ENCODE measurements at places on chromosomes 13 and 19.

- H3K4me1 ChIP-seq = peaks cover 62% of the 10 kb centered on the region
- no peak overlapping the region for H3K4me3 ChIP-seq
- H3K36me3 ChIP-seq = no peaks in the 10 kb centered on the region
- DNase-seq = no peak
Measured at GRCh38 chr13:99057310-99057975, 79.6 kb upstream of the DOCK9 start.

- no peaks in the 10 kb centered on the region for H3K27me3 ChIP-seq
- peak; percentile 57 for DNase-seq
- H3K36me3 ChIP-seq = no peaks in the 10 kb centered on the region
- H3K4me3 ChIP-seq = peak overlapping the region; percentile 60
- H3K4me1 ChIP-seq = peaks cover 28% of the 10 kb centered on the region
Measured at GRCh38 chr19:45676851-45677263, 8.8 kb downstream of the GIPR start.

GRCh38 chr19:14959263-14959662 lies 18.0 kb downstream of the OR7C2 start:
- DNase-seq = no peak
- H3K4me3 ChIP-seq = no peak overlapping the region
- no peaks in the 10 kb centered on the region for H3K4me1 ChIP-seq
- no peak overlapping the region for H3K27ac ChIP-seq
- no peaks in the 10 kb centered on the region for H3K36me3 ChIP-seq

GRCh38 chr13:84917252-84917878 lies 881.9 kb downstream of the SLITRK6 start:
- H3K27ac ChIP-seq = no peak overlapping the region
- H3K4me3 ChIP-seq = no peak overlapping the region
- H3K4me1 ChIP-seq = no peaks in the 10 kb centered on the region
- no peak for DNase-seq
- no peaks in the 10 kb centered on the region for H3K27me3 ChIP-seq
- no peaks in the 10 kb centered on the region for H3K36me3 ChIP-seq

DNA sequence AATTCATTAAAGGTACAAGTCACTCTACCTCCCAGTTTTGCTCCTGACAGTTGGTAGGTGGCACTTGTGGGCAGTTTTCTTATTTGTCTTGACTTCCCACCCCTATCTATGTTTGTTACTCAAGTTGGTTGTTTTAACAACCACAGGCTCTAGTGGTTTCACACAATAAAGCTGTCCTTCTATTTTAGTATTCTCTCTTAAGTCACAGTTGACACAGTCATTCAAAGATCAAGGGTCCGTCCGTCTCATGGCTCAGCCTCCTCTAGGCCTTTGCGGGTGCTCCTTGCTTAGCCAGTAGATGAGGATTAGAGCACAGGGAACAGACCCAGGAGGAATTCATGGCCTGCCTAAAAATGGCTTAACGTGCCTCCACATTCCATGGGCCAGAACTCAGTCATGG lies 573.7 kb downstream of the IRS2 start:
- DNase-seq = no peak
- H3K27ac ChIP-seq = no peak overlapping the region
- H3K4me1 ChIP-seq = no peaks in the 10 kb centered on the region
- no peak overlapping the region for H3K4me3 ChIP-seq

- no peaks in the 10 kb centered on the region for H3K36me3 ChIP-seq
Measured at GRCh38 chr13:29948244-29948643, 97.8 kb upstream of the UBL3 start.

- no peak overlapping the region for H3K4me3 ChIP-seq
- DNase-seq = no peak
- H3K4me1 ChIP-seq = no peaks in the 10 kb centered on the region
Measured at GRCh38 chr19:32566246-32566830, 14.7 kb upstream of the PDCD5 start.

GRCh38 chr13:60986301-60986700 lies 429.3 kb downstream of the PCDH20 start:
- H3K4me1 ChIP-seq = no peaks in the 10 kb centered on the region
- no peak for DNase-seq
- H3K27ac ChIP-seq = no peak overlapping the region
- no peaks in the 10 kb centered on the region for H3K27me3 ChIP-seq
- no peak overlapping the region for H3K4me3 ChIP-seq

- no peaks in the 10 kb centered on the region for H3K36me3 ChIP-seq
- H3K4me3 ChIP-seq = no peak overlapping the region
- H3K4me1 ChIP-seq = peaks cover 14% of the 10 kb centered on the region
- no peaks in the 10 kb centered on the region for H3K27me3 ChIP-seq
- no peak for DNase-seq
- H3K27ac ChIP-seq = no peak overlapping the region
Measured at GRCh38 chr13:25963674-25964073, 88.1 kb downstream of the SHISA2 start.

- H3K27ac ChIP-seq = no peak within 1 kb of the TSS
- H3K4me3 ChIP-seq = no peak within 1 kb of the TSS
- peaks cover 5% of the 10 kb centered on the region for H3K4me1 ChIP-seq
- DNase-seq = peak; percentile 45
- H3K27me3 ChIP-seq = peaks cover 22% of the 10 kb centered on the region
Measured at GRCh38 chr19:47713046-47714021, at the start of gene EHD2. Gene EHD2, plus strand, starts transcription at chr19:47713422. Its CDS starts 3,191 bp downstream, at chr19:47716613.

DNA sequence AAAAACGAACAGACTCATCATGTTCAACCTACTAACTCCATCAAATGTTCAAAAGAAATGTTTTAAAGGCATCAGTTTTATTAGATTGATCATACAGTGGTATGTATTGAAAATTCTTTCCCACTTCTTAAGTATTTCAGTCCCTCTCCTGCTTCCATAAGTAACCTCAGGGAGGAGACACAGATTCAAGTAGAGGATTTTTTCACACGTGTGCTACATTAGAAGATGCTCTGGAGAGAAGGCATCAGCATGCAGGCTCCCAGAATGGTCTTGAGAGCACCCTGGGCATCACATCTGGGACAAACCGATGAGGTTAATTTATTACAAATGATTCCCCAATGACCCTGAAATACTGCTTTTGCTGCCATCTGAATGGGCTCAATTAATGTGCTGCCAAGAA lies 3.6 kb downstream of the GPR12 start:
- H3K27ac ChIP-seq = no peak overlapping the region
- DNase-seq = no peak
- H3K4me1 ChIP-seq = peaks cover 7% of the 10 kb centered on the region
- no peaks in the 10 kb centered on the region for H3K36me3 ChIP-seq

GRCh38 chr13:30479883-30480219 lies 14.1 kb upstream of the HMGB1 start:
- no peak overlapping the region for H3K27ac ChIP-seq
- no peaks in the 10 kb centered on the region for H3K27me3 ChIP-seq
- no peak for DNase-seq
- no peak overlapping the region for H3K4me3 ChIP-seq

GRCh38 chr13:52925775-52926285 lies 77.4 kb upstream of the PCDH8 start:
- H3K4me1 ChIP-seq = no peaks in the 10 kb centered on the region
- H3K27ac ChIP-seq = no peak overlapping the region
- H3K36me3 ChIP-seq = no peaks in the 10 kb centered on the region
- H3K4me3 ChIP-seq = no peak overlapping the region

DNA sequence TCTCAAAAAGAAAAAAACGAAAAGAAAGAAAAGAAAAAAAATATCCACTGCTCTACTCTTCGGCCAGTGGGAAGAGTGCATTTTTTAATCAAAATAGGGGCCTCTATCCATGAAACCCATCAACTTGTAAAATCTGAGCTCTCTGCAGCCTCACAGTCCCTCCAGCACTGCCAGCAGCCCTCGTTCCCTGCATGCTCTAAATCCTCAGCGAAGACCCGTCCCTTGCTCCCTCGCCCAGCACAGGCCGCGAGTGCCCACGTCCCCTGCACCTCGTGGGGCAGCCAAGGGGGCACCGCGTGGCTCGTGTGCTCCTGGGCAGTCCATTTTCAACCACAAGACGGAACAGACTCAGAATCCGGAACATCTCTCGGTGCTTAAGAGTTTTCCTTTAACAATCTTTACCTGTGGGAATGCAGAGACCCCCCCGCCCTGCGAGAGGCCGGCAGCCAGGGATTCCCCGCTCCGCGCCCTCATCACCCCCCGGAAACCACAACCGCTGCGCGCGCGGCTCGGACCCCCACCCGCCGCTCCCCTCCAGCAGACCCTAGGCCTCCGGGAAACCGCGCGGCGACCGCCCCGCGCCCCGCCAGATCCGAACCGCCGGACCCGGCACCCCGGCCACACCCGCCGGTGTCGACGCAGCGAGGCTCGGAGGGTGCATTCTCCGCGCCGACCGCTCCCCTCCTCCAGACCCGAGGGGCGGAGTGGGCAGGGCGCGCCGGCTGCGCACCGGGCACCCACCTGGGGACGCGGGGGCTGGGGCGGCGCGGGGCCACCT lies 638 bp downstream of the ANKRD27 start:
- no peak overlapping the region for H3K27ac ChIP-seq
- no peaks in the 10 kb centered on the region for H3K36me3 ChIP-seq
- H3K4me3 ChIP-seq = peak overlapping the region; percentile 89
- H3K4me1 ChIP-seq = peaks cover 60% of the 10 kb centered on the region

GRCh38 chr19:2982983-2983350 lies 5.6 kb downstream of the TLE6 start:
- no peaks in the 10 kb centered on the region for H3K36me3 ChIP-seq
- no peaks in the 10 kb centered on the region for H3K27me3 ChIP-seq
- no peak for DNase-seq
- H3K27ac ChIP-seq = no peak overlapping the region

GRCh38 chr13:42373048-42373812 lies 101.3 kb downstream of the AKAP11 start:
- H3K36me3 ChIP-seq = no peaks in the 10 kb centered on the region
- no peaks in the 10 kb centered on the region for H3K27me3 ChIP-seq
- no peak for DNase-seq
- no peak overlapping the region for H3K4me3 ChIP-seq
- peaks cover 18% of the 10 kb centered on the region for H3K4me1 ChIP-seq

DNA sequence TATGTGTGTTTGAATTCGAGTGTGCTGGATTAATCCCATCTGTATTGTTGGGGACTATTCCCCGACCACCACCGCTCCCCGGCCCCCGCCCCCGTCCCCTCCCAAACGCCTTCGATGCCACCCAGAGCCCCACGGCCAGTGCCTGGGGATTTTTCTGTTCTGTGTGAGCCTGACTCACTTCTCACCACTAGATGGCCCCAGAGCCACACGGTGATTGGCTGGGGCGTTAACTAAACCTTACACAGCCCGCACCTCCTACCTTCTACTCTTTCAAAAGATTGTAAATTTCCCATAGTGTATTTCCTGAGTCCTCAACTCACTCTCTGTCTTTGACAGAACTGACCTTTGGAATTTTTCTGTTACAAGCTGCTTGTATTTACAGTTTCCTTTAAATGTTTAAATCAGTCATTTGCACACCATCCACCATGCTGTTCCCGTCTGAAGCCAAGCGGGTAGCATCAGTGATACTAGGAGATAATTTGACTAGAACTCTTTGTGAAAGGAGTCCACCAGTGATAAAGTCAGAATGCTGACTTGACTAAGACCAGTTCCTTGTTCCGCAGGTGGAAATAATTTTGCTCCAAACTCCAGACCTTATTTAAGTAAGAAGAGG lies 61.4 kb downstream of the RFX2 start:
- H3K4me1 ChIP-seq = peaks cover 3% of the 10 kb centered on the region
- H3K4me3 ChIP-seq = no peak overlapping the region
- H3K36me3 ChIP-seq = no peaks in the 10 kb centered on the region
- DNase-seq = peak; percentile 90
- H3K27ac ChIP-seq = no peak overlapping the region

DNA sequence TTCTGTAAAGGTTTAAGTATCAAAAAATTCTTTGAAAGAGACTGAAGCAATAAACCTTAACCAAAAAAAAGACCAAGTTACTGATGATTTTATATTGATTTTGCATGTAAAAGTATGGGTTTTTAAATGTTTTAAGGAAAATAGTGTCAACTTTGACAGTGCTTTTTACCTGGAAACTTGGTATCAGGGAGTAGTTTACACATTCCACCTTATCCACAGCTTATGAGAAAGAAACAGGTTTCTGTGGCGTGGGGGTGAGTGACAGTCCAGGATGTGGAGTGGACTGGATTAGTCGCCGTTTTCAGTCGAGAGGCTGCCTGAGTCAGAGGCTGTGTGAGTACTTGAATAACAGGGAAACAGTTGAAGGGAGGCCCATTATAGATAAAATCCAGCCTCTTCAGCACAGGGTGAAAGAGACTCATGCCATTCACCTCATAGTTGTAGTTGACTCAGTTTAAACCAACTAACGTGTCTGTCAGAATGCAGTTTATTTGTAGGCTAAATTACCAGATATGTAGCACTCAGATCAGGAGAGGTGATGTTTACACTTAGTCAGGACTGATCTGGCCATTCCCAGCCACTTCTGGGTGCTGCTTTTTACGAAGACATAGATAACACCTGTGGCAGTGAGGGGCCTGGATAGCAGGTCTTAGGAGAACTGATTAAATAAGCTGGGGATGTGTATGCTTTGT lies 595 bp upstream of the GPR183 start:
- peaks cover 59% of the 10 kb centered on the region for H3K4me1 ChIP-seq
- peaks cover 25% of the 10 kb centered on the region for H3K36me3 ChIP-seq
- H3K4me3 ChIP-seq = peak overlapping the region; percentile 83
- DNase-seq = peak; percentile 45

DNA sequence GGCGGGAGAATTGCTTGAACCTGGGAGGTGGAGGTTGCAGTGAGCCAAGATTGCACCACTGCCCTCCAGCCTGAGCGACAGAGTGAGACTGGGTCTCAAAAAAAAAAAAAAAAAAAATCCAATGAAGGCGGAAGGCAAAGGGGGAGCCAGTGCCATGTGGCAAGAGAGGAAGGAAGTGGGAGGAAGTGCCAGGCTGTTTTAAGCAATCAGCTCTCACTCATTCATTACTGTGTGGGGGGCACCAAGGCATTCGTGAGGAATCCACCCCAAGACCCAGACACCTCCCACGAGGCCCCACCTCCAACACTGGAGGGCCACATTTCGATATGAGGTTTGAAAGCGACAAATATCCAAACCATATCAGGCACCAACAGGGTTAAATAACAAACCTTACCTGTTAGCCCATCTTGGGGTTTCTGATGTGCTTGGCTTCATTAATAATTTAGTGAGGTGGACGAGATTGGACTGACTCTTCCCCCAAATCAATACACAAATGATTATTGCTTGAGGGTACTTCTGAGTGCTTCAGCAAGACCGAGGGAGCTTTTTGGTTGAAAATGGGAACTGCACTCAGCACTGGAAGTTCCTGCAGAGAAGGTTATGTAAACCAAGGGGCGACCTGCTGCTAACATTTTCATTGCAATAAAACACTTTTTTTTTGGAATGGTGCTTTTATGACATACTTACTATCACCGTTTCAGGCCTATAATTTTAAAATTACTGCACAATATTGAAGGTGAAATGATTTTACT lies 7.5 kb upstream of the LRP3 start:
- H3K27ac ChIP-seq = no peak overlapping the region
- peaks cover 5% of the 10 kb centered on the region for H3K4me1 ChIP-seq
- no peak overlapping the region for H3K4me3 ChIP-seq
- peaks cover under 1% of the 10 kb centered on the region for H3K27me3 ChIP-seq
- no peaks in the 10 kb centered on the region for H3K36me3 ChIP-seq

DNA sequence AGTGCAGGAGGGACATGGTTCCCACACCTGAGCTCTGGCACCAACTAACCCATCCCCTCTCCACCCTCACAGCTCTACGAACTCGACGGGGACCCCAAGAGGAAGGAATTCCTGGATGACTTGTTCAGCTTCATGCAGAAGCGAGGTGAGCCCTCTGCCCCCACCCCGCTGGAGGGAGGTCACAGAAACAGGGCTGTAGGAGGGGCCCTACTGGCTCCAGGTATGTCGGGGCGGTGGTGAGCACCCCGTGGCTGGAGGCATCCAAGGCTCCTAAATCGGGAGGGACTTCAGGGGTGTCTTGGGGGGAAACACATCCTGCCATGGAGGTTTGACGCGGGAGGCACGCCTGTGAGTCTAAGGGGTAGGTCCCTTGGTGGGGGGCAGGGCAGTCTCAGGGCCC lies 24.1 kb upstream of the WDR18 start:
- H3K4me1 ChIP-seq = peaks cover 6% of the 10 kb centered on the region
- no peak overlapping the region for H3K27ac ChIP-seq
- no peak for DNase-seq
- H3K4me3 ChIP-seq = no peak overlapping the region
- H3K36me3 ChIP-seq = peaks cover 6% of the 10 kb centered on the region
